ENCODE measurements at places on chromosomes 1 and 21. TPM values are rescaled to one million over a fixed set of nuclear protein-coding genes. Genes with fewer than 3 reads are reported as not detected.

- no peak for DNase-seq
These were observed 188.5 kb downstream of the TGFBR3 start for GRCh38 chr1:91697416-91697815.

Gene PDE9A
- 11.9 TPM for total RNA-seq

DNA sequence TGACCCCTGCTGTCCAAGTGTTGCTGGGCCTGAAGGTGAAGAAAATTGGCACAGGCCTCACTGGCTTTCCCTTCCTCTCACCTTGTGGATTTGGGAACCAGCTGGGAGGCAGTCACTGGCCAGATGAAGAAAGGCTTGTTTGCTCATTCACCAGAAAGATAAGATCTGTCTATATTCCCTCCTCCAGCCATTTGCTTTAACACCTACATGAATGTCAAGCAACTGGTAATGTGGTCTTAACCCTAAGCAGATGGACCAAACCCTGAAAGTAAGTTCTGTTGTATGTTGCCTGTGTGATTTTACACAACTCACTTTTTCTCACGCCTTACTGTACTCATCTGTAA, 10.3 kb upstream of the SRRM1 start:
- DNase-seq = peak; percentile 20

Gene PEF1
- total RNA-seq = 19.7 TPM

DNA sequence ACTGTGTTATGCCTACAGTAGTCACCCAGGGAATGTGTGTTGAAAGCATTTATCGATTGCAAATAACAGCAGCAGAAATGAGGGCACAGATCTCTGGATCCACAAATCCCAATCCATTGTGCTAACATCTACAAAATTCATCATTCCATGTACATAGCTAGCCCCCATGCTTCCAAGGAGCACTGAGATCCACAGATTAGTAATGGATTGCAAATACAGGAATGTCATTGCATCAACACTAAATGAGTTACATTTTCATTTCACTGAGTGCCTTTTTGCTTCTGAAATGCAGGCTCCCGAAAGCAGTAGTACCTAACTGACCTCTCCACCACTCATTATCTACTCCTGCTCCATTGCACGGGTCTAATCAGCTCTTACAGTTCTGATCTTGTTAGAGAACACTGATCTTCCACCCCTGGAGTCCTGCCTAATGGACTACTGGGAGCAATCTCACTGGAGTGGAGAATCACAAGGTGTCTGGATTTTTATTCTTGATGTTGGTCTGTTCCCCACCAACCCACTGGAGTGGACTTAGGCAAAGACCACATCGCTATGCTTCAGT, 30.5 kb downstream of the ASTN1 start:
- no peak for DNase-seq

DNA sequence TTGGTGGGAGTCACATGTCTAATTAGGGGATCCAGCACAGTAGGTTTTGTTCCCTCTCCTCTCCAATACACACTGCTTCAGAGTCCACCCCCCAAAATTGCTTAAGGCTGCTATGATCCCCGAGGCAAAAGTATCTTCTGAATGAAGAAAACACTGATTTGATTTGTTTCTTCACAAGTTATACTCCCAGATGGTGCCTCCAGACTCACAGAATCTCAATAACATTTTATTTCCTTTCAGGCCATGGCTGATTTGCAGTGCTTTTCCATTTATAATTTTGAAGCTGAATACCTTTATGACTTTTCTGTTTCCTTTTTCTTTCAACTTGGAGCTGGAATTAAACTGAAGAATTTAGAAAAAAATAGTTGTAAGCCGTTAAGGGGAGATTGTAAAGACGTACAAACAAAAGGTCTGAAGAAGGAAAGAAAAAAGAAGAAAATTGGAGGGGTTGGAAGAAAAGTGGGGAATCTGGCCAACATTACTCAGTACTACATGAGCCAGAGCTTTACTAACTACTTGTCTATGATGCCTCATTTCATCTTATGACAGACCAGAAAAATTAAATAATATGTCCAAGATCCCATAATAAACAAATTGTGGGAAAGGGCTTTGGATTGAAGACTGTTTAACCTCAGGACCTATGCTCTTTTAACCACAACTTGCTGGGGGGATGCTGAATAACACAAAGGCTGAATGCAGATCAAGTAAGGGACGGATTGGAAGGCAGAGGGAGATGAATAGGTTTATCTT, 75.9 kb downstream of the NUF2 start:
- DNase-seq = no peak

DNA sequence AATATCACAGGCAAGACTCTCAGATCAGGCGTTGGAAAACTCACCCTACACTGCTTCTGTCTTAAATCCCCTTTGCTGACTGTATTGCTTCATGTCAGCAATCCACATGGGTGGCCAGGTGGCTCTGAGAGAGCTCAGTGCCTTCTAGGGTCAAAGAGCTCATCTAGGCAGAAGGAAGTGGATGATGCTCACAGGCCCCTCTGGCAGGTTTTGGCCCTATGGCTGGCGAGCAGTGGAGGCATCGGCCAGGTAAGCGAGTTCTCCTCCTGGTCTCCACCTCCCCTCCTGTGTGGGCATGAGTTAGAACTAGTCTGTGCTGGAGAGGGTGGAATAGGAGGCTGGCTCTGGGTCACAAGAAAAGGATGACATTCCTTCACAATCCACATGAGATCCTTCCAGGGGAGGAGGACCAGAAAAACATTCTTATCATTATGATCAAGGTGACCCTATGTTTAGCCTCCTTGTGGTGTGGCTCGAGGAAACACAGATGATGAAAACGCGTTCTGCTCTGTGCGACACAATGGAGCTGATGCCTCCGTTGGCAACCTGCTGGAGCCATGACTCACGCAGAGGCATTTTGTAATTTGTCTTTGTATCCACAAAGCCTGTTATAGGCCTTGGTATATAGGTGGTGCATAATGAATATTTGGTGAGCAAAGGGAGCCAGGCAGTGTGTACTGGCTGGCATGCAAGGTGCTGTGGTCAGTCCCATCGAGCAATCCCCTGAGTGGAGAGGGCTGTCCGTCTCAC, 264.6 kb upstream of the RAB4A start:
- no peak for DNase-seq

DNA sequence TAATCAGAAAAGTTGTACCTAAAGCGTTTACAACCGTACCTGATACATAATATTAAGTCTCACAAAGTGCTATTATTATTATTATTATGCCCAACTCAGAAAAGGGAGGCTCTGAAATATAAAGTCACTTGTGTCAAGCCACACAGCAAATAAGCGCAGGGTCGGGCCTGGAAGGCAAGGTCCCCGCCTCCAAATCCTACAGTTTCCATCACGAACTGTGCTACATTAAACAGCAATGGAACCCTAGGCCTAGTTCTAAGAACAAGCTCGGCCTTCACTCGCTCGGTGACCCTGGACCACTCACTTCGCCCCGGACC, 549 bp downstream of the PARS2 start:
- no peak for DNase-seq

- DNase-seq = no peak
These were observed 28.3 kb downstream of the CFH start for GRCh38 chr1:196680107-196680506.

DNA sequence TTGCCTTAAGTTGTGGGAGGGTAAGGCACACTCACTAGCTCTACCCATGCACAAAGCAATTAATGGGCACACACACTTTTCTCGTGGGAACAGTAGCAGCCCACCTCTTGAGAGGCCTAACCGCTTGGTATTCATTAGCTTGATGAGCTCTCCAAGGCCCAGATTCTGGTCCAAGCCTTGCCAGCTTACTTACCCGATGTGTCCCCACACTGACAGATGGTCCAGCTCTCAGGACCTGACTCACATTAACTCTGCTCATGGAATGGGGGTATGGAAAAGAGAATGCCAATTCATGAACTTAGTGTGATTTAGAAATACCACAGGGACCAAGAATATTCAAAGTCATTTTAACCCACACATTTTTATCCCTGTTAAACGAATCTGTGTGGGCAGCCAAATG, 106.8 kb upstream of the CACHD1 start:
- no peak for DNase-seq

DNA sequence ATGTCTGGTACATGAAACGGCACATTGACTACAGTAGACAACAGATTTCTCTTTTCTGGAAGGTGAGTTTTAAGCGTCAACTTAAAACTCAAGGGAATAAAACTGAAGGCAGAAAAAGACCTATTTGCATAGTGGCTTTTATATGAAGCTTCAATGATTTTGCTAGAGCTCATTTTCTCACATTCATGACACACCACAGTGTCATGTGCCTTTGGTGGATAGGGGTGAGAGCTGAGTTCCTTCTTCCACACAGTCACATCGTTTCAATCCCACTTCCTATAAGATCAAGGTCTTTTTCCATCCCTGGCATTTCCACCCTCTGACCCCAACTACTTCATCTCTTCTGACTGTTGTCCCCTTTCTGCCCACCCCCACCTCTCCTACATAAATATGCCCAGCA, 31.0 kb downstream of the IL12RB2 start:
- DNase-seq = no peak
